ENCODE measurements at places on chromosomes 3 and 15.

DNA sequence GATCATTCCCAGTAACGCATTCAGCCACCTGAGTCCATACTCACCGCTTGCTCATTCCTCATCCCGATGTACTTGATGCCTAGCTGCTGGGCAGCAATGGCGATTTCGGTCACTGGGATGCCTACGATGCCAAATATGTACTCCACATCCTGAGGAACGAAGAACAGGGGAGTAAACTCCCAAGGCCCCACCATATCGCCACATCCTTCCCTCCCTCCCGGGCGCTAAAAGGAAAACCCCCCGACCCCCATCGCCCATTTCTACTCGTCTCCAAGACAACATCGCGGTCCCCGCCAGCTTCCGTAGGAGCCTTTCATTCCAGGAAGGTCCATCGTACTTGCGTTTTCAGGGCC, 347 bp downstream of the HACL1 start:
- no peak for DNase-seq

- no peak for DNase-seq
These were observed 159.8 kb upstream of the LMCD1 start for GRCh38 chr3:8341821-8342247.

DNA sequence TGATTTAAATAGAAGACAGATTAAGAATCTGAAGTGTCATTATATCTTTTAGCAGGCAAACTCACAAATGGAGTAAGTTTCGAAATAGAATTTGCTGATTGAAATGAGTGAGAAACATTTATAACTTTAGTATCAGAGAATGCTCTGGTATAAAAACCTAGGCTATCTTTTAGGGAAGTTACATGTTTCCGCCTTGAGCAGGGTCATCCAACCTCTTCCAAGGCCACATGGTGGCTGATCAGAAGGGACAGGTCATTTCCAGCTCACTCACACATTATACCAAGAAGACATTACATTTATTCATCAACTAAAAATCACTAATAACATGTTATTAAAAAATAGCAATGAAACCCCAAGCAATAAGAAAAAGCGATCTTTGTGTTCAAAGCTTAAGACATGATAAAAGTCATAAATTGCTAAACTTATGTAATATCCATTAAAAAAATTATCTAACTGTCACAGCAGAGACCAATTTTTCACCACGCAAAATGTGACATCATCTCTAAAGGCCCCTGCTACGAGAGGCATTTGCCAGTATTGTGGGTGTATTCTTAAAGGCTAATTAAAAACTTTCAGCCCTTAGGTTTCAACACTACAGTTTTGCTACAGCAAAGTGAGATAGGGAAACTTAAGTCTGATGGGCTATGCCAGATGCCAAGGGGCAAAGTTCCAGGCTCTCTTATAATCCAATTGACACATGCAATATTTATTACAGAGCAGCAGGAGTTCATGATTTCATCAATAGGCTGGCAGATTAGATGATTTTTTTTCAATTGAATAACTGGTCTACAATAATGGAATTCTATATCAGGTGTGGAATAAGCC, 240.4 kb upstream of the TBL1XR1 start:
- no peak for DNase-seq

DNA sequence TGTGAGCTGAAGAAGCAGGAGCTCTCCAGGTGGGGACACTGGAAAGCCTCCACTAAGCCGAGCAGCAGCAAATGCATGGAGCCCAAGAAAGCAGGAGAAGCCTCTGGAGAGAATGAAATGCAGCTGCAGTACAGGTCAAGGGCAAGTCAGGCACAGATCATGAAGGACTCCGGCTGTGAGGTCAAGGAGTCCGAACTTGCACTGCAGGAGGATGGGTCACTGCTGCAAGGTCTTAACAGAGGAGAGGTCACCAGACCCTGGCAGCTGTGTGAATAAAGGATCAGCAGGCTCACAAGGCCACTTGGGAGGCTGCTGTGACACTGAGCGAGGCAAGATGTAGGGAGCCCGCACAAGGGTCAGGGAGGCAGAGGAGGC, 24.7 kb upstream of the SLC41A3 start:
- no peak for DNase-seq

DNA sequence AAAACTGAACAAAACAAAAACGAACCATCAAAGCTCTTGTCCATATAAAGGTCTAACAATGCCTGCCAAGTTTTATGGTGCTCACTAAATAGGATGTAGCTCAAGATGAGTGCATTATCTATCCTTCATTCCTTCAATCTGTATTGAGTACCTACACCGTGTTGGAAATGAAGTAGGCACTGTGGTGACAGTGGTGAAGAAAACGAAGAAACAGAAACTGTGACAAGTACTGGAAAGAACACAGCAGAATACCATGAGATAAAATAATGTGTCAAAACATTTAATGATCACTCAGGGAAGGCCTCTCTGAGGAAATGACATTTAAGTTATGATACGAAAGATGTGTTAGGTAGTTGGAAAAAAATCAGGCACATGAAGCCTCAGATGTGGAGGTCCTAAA, 36.2 kb downstream of the CBLB start:
- no peak for DNase-seq

DNA sequence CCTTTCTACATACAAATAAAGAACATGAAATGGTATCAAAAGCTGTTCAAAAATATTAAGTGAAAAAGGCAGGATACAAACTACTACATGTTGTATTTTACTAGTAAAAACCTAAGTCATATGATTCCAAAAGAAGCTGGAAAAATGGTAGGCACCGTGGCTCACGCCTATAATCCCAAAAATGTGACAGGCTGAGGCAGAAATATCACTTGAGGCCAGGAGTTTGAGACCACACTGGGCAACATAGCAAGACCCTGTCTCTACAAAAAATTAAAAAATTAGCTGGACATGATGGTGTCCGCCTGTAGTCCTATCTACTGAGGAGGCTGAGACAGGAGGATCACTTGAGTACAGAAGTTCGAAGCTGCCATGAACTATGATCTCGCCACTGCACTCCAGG, 1.7 kb downstream of the EMC7 start:
- DNase-seq = no peak

DNA sequence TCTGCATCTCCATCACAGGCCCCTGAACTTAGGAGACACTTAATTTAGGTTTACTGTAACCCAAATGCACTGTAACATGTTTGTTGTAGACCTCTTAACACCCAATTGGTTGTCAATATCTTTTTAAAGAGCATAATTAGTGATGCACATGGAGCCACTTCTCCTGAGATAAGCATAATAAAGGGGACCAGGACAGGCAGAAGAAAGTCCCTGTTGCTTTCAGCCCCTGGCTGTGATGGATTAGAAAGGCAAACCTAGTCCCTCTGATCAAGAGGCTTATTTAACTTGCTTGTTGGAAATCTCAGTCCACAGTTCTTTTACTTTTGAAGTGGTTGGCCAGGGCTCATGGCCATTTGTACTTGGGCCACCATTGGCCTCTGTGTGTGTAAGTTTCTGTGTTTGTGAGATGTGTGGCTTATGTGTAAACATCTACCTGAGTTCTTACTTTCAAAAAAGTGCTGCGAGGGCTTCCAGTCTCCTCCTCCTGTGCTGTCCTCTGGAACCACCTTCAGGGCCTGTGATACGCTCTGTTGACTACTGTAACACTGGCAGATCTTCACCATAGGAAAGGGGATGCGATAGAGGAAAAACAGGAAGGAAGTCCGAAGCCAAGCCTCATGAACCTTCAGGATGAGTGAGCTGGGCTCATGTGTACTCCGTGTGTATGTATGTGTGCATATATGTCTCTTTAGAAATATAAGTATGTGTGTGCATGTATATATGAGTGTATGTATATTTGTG, 136.2 kb downstream of the EPHB1 start:
- no peak for DNase-seq

DNA sequence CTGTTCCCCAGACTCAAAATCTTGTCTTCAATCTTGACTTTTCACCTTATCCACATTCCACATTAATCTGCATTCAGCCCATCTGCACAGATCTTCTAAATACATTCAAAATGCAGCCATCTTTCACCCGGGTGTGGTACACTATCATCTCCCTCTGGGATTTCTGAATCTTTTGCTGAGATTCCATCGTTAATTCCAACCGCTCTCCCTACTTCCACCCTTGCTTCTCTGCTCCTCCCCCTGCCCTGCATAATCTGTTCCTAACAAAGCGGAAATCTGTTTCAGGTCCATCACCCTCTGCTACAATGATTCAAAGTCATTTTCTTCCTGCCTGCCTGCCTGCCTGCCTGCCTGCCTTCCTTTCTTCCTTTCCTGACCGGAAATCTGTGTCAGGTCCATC, 7.9 kb upstream of the GOLGA8B start:
- DNase-seq = no peak

DNA sequence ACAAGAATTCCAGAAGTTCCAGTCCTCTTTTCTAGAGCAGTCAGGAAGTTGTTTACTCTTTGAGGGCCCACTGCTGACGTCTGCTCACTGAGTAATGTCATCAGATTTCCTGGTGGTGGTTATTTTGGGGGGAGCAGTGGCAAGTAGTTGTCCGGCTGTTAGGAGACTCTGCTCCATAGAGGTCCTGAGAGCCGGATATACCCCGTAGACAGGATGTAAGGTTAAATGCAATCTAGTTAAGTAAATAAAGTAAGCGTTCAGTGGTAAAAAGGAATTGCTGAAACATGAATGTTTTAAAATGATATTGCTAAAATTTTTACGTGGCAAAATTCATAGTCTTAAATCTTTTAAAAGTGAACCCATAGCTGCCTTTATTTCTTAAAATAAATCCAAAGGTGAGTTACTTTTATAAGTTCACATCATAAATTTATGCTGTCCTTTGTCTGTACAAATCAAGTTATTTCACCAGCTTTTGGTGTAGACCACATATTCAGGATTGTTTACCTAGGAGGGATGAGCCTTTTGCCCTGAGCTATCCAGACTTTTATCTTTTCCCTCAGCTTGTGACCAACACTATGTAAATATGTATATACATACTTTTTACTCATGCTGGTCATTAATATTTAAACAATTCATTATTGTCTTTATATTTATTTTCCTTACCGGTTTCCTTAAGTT, 65.8 kb downstream of the PDE8A start:
- DNase-seq = no peak

- DNase-seq = no peak
These were observed 143.1 kb upstream of the KCNMB2 start for GRCh38 chr3:178393146-178393545.

DNA sequence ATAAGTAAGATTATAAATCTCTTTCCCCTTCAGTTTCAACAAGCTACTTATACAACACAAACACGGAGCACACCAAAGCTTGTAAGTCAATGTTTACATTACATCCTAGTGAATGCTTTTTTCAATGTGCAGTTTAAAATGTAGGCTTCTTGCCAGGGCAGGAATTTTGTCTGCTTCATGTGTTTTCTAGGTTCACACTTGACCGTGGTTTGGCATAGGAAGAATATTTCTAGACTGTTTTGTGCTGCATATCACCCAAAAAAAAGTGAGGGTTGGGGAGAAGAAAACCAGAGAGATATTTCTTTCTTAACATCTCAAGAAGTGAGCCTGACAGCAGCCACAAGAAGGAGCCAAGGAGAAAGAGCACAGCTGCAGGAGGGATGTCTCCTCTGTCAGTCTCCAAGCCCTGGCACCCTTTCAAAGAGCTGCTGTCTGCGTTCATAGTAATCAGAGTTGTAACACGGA, 255.8 kb downstream of the MEIS2 start:
- no peak for DNase-seq

- no peak for DNase-seq
These were observed 52.3 kb upstream of the PIAS1 start for GRCh38 chr15:68001811-68002210.

- no peak for DNase-seq
These were observed 138.3 kb downstream of the CGGBP1 start for GRCh38 chr3:87920549-87920948.

DNA sequence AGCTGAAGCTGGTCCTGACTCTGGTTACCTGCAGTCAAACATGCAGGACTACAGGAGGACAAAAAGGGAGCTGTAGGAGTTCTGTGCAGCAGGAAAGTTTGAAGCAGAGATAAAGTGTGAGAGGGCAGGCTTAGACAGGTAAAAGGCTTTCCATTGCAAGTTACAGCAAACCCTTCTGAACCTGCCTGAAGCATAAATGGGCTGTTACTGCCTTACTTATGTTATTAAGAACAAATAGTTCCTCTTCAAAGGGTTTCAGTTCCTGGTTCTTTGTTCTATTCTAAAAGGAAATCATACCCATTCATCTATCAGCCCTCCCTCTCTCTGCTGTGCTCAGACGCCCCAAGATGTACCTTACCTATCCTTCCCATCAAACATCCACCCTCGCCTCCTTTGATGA, 52.4 kb upstream of the CACNA2D3 start:
- no peak for DNase-seq

- no peak for DNase-seq
These were observed 2.9 kb downstream of the SLC12A6 start for GRCh38 chr15:34334672-34335071.

GRCh38 chr15:39171944-39172368, 408.9 kb upstream of the THBS1 start:
- no peak for DNase-seq

DNA sequence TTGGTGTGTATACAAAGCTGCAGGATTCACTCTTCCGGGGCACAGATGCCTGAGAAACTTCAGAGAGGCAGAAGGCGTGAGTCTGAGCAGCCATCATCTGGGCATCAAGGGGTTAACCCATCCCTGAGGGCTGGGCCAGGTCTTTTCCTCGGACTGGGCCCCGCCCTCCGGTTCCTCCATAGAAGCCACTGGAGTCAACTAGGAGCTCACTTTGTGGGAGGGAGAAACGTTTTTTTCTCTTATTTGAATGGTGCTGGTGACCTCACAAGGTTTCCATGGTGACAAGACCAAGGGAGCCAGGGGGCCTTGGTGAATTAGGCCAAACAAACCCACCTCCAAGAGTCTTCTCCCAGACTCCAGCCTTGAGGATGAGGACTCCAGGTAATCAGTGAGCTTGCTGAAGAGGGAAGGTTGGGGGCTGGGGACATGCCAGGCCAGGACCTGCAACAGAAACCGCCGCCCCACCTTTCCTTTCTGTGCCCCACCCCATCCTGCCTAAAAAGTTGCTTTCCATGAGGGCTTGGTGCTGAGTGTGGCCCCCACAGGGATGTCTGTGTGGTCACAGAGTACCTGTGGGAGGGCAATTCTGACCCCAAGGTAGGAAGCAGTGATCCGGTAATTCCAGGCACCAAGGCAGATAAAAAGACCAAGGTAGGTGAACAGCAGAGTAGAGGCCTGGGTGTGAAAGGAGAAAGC, 14.8 kb upstream of the INSYN1 start:
- no peak for DNase-seq

DNA sequence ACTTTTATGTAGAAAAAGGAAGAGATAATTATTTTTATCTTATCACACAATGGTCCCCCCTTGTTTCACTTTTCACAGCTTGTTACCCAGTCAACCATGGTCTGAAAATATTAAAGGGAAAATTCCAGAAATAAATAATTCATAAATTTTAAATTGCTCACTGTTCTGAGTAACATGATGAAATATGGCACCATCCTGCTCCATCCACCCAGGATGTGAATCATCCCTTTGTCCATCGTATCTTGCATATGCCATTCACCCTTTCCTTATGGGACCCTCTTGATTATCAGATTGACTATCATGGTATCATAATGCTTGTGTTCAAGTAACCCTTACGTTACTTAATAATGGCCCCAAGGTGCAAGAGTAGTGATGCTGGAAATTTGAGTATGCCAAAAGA, 43.7 kb downstream of the ANKRD28 start:
- no peak for DNase-seq
